ENCODE measurements at places on chromosomes 6 and 20. TPM values are rescaled to one million over a fixed set of nuclear protein-coding genes. Genes with fewer than 3 reads are reported as not detected.

TAAR5 gene
- total RNA-seq: not detected

OPRL1 gene
- total RNA-seq: 1.2 TPM

POM121L2 gene
- total RNA-seq: not detected

HLA-DQA1 gene
- total RNA-seq: not detected

FLRT3 gene
- total RNA-seq: 5.0 TPM

TREML2 gene
- total RNA-seq: 3.3 TPM

CST2 gene
- not detected for total RNA-seq

PKIB gene
- 6.1 TPM for total RNA-seq

BEND6 gene
- total RNA-seq: not detected

SLC12A5 gene
- total RNA-seq: not detected

PGC gene
- total RNA-seq: 0.26 TPM

GMPR gene
- 0.55 TPM for total RNA-seq

HTR1B gene
- not detected for total RNA-seq

HLA-DRA gene
- not detected for total RNA-seq

RPP21 gene
- 121 TPM for total RNA-seq

COX7A2 gene
- 123 TPM for total RNA-seq

HSPA12B gene
- total RNA-seq: not detected

LGSN gene
- not detected for total RNA-seq

LINC00237 gene
- total RNA-seq: not detected

NOP56 gene
- 365 TPM for total RNA-seq

SLC22A1 gene
- 0.56 TPM for total RNA-seq

TSHZ2 gene
- 0.05 TPM for total RNA-seq

PRPH2 gene
- total RNA-seq: not detected

RAB32 gene
- 5.7 TPM for total RNA-seq

HRH3 gene
- total RNA-seq: not detected

HFE gene
- total RNA-seq: 8.7 TPM

OGFRL1 gene
- not detected for total RNA-seq

FOXC1 gene
- total RNA-seq: 13.9 TPM

CTAGE9 gene
- not detected for total RNA-seq

Measured in HT-29 (cell line).